ENCODE measurements at places on chromosomes 12 and 14. TPM values are rescaled to one million over a fixed set of nuclear protein-coding genes. Genes with fewer than 3 reads are reported as not detected.
A peak's percentile ranks its signal among the peaks of the same experiment; 100 is the strongest.

- no peak for DNase-seq
Measured at GRCh38 chr14:85701763-85702162, 171.8 kb downstream of the FLRT2 start.

GRCh38 chr14:100142073-100143040, 17.1 kb downstream of the DEGS2 start:
- DNase-seq: peak; percentile 94

DNA sequence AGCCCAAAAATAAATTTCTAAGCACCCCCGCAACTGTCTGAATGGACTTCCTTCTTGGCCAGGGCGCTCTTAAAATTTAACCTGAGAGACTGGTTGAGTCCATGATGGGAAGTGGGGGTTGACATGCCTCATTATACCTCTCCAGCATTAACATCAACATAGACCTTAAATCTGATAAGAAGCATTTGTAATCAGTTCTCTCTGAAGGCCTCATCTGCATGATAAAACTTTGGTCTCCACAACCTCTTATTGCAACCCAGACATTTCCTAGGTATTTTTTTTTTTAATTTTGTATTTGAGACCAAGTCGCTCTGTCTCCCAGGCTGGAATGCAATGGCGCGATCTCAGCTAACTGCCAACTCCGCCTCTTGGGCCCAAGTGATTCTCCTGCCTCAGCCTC, 10.4 kb upstream of the SLC8B1 start:
- DNase-seq: no peak

The BORCS5 gene
- 21.0 TPM for total RNA-seq

- DNase-seq: no peak
Measured at GRCh38 chr12:108196921-108197320, 67.8 kb downstream of the WSCD2 start.

The TMEM253 gene
- total RNA-seq: not detected

The POLR3B gene
- total RNA-seq: 3.0 TPM

- DNase-seq: no peak
Measured at GRCh38 chr14:51581017-51581881, 70.5 kb upstream of the FRMD6 start.

The CPSF2 gene
- total RNA-seq: 9.7 TPM
